ENCODE measurements at places on chromosomes 11 and 22.

DNA sequence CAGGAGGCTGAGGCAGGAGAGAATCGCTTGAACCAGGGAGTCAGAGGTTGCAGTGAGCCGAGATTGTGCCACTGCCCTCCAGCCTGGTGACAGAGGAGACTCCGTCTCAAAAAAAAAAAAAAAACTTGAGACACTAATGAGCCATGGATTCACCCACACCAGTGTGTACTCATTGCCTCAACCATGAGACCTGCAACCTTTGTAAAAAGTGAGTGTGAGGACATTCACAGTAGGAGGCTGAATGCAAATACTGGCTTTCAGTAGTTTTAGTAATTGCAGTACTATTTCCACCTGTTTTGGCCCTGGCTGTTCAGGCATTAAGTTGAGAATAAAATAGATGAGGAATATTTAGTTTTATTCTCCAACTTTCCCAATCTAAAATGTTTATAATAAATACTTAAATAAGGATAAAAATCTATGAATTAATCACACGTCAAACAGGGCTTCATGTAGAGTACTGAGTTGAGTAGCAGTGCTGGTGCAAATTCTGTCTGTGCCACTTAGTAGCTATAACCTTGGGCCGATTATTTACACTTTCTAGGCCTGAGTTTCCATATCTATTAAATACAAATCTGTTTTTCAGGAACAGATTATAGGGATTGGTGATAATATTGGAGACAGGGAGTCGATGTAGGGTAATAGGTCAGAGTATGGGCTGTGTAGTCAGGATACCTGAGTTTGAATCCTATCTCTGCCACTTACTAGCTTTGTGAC lies 72.8 kb downstream of the PPP2R1B start:
- no peak overlapping the region for H3K27ac ChIP-seq
- no peak for DNase-seq
- peaks cover under 1% of the 10 kb centered on the region for H3K36me3 ChIP-seq
- H3K4me1 ChIP-seq: no peaks in the 10 kb centered on the region

GRCh38 chr11:43071338-43071737 lies 240.5 kb upstream of the API5 start:
- no peaks in the 10 kb centered on the region for H3K27me3 ChIP-seq
- no peaks in the 10 kb centered on the region for H3K36me3 ChIP-seq
- H3K27ac ChIP-seq: no peak overlapping the region
- no peaks in the 10 kb centered on the region for H3K4me1 ChIP-seq
- no peak overlapping the region for H3K4me3 ChIP-seq

DNA sequence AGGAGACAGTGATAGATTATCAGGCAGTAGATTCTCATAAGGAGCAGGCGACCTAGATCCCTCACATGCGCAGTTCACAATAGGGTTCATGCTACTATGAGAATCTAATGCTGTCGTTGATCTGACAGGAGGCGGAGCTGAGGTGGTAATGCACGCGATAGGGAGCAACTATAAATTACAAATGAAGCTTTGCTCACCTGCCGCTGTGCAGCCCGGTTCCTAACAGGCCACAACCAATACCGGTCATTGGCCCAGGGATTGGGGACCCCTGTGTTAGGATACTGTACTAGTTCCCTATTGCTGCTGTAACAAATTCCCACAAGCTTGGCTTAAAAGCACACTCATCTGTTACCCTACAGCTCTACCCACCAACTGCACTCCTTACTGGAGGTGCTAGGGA lies 10.7 kb downstream of the B3GNT6 start:
- H3K27me3 ChIP-seq: no peaks in the 10 kb centered on the region
- no peaks in the 10 kb centered on the region for H3K36me3 ChIP-seq
- peaks cover 3% of the 10 kb centered on the region for H3K4me1 ChIP-seq
- no peak overlapping the region for H3K4me3 ChIP-seq
- no peak for DNase-seq
- H3K27ac ChIP-seq: no peak overlapping the region

- DNase-seq: no peak
- no peaks in the 10 kb centered on the region for H3K36me3 ChIP-seq
- no peak overlapping the region for H3K27ac ChIP-seq
- no peaks in the 10 kb centered on the region for H3K4me1 ChIP-seq
- H3K4me3 ChIP-seq: no peak overlapping the region
These were observed 211.8 kb downstream of the LRRC4C start for GRCh38 chr11:41247621-41248020.

GRCh38 chr11:35116245-35116644 lies 22.7 kb upstream of the CD44 start:
- no peak overlapping the region for H3K4me3 ChIP-seq
- H3K36me3 ChIP-seq: no peaks in the 10 kb centered on the region
- H3K27ac ChIP-seq: peak overlapping the region; percentile 35
- H3K4me1 ChIP-seq: peaks cover 16% of the 10 kb centered on the region

- no peaks in the 10 kb centered on the region for H3K36me3 ChIP-seq
- H3K27ac ChIP-seq: no peak overlapping the region
- H3K4me3 ChIP-seq: no peak overlapping the region
- H3K27me3 ChIP-seq: no peaks in the 10 kb centered on the region
- no peak for DNase-seq
- peaks cover 8% of the 10 kb centered on the region for H3K4me1 ChIP-seq
These were observed 95.7 kb downstream of the TEAD1 start for GRCh38 chr11:12769834-12770345.

- H3K4me1 ChIP-seq: peaks cover 61% of the 10 kb centered on the region
- H3K4me3 ChIP-seq: no peak overlapping the region
- H3K36me3 ChIP-seq: no peaks in the 10 kb centered on the region
- no peaks in the 10 kb centered on the region for H3K27me3 ChIP-seq
These were observed 86.0 kb downstream of the MAML2 start for GRCh38 chr11:96257036-96257435.

DNA sequence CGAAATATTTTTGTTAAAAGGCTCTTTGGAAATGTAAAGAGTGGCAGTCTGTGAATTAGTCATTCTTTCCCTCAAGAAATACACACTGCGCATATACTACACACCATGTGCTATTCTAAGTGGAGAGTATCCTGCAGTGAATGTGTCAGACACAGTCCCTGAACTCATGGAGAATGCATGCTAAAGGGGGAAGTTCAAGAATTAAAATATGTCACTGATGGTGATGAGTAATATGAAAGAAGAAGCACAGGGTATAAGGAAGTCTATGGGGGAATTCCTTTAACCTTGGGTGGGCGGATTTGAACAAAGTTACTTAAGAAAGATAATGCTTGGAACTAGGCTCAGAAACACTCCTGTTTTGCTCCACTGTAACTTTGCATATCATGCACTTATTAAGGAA lies 153.0 kb downstream of the LRRC4C start:
- no peak for DNase-seq
- no peak overlapping the region for H3K4me3 ChIP-seq
- H3K36me3 ChIP-seq: no peaks in the 10 kb centered on the region

All from thoracic aorta (tissue), 2 donors.